ENCODE measurements at places on chromosomes 6 and 20. TPM values are rescaled to one million over a fixed set of nuclear protein-coding genes. Genes with fewer than 3 reads are reported as not detected.
A peak's percentile ranks its signal among the peaks of the same experiment; 100 is the strongest.

DNA sequence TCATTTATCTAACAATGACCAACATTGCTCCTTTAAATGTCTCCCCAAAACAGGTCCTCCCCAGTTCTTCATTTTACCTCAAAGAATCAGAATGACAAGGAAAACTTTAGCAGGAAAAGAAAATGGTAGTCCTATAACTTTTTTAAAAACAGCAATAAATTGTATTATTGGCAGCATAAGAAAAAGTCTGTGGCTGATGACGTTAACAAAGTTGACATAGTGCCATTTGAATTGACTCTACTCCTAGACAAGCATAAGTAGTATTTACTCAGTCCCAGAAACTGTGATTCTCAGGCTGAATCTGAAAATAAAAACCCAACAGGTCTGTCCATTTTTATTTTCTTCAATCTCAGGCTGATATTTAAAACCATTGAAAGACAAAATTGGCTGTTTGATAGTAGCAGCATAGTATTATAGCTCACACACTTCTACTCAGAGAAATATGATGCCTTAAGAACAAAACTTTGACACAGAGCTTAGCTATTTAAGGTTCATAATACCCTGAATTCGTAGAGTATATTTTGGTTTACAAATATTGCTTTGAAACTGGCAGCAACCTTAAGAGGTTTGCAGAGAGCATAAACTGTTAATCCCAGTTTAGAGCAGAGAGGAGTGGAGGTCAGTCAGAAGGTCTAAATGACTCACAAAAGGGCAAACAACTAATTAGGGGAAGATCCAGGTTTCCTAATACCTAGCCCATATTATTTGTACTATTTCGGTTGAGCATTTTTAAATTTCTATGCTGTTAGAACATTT, 35.0 kb upstream of the TENT5A start:
- peak; percentile 75 for DNase-seq

DNA sequence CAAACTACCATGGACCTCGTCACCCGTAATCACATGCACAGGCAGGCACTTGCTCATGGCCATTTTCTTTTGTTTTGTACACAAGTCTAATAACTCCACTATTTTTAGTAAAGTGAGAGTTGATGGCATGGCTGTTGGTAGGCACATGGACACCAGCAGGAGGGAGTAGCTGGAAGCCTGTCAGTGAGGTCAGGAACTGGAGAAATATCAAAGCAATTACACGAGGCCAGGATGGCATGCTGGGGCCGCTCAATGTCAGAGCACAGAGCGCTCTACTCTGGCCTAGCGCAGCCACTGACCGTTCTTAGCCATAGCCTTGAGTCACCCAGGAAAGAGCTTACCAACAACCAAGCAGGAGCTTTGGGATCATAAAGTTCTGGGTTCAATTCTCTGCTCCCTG, 36.1 kb upstream of the GTSF1L start:
- DNase-seq: no peak

GRCh38 chr6:40039042-40039441, 104.8 kb upstream of the MOCS1 start:
- no peak for DNase-seq

PABPC1L gene
- 1.8 TPM for total RNA-seq

OR12D3 gene
- total RNA-seq: not detected

DNA sequence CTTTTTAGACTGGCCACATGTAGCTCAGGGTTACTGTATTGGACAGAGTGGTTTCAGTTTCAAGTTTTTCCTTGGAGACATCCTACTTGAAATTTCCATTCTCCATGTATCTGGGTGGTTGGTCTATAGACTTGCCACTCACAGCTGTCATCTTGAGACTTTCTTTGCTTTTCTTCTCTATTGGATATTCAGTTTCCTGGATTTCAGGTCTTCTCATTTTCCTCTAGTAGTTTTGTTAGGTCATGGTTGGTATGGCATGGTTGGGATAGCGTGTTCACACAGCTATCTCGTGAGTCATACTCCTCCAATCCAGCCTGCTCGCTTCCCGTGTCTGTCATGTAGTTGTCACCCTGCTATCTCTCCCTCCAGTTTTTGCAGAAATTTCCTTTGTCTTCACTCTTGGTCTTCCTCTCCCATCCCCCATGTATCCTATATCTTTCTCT, 48.3 kb downstream of the PTPN1 start:
- DNase-seq: peak; percentile 98

DNA sequence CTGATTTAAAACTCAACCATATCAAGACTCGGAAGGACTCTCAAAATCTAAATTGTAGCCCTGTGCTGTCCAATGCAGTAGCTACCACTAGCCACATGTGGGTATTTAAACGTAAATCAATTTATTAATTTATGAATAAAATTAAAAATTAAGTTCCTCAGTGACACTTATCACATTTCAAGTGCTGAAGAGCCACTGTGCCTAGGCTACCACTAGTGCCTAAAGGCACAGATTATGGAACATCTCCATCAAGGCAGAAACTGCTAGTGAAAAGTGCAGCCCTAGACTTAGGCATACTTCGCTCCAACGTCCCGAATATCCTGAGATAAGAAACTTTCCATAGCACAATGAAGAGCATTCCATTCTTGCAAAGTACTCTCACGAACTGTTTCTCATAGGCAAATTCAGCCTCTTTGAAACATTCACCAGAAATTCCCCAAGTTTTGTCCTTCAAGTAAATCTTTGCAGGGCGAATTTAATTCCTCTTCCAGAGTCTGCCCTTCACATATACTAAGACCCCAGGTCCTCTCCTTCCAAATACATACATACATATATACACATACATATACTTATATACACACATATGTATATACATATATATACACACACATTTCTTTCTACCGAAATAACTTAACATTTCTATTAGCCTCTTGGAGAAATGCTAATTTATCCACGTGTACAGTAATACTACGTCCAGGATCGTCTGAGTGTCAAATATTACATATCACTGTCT, 1.3 kb downstream of the SUPT3H start:
- DNase-seq: peak; percentile 19

BPIFB1 gene
- not detected for total RNA-seq

DNA sequence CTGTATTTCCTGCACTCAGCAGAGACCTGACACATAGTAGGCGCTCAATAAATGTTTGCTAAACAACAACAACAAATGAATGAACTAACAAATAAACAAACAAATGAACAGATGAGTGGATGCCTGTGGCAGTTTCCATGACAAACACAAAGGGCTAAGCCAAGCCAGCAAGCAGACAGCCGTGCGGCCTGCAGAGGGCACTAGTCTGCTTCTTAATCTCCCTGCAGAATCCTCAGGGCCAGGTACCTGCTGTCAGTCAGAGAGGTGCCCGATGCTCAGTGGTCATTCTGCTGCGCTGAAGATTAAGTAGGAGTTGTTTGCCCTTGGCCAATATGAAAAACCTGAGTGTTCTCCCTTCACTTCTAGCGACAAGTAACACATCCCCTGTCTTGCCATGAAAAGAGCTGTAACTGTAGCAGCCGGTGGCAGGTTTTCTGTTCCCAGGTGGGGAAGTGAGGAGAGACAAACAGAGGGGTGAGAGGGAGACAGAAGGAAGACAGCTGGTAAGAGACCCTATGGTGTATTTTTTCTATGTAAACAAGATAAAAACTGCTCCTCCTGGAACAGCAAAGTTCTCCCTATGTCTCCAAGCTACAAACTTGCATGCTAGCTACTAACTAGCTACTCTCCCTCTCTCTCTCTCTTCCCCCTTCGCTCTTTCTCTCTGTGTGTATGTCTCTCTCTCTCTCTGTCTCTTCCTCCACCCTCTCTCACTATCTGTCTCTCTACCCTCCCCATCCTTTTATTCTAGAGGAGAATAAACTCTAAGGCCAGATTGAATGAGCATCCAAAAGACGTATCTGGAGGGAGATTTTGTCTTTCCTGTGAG, at the start of gene MC3R:
MC3R (plus strand) TSS at position 779 of the 829 bp plus-strand sequence. CDS start 112 bp downstream, outside the sequence.
- peak; percentile 52 for DNase-seq

AIF1 gene
- total RNA-seq: not detected

OR2J2 gene
- total RNA-seq: not detected

- no peak for DNase-seq
Observed at GRCh38 chr6:102907181-102907580, 1513.7 kb downstream of the GRIK2 start.

DNA sequence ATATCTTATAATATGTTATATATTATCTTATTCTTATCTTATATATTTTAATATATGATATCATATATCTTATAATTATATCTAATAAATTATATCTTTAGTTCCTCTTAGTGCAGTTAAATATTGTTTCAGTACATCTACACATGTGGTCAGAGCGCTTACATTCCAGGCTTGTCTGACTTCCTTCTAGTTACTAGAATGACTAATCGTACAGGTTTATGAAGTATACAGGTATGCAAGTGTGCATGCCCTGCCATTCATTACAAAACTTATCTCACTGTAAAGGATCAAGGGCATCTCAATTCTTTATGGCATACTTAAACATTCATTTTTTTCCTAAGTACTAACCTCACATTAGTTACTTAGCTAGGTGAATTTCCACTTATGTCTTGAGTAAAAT, 1278.0 kb upstream of the MAP3K7 start:
- DNase-seq: no peak

DNA sequence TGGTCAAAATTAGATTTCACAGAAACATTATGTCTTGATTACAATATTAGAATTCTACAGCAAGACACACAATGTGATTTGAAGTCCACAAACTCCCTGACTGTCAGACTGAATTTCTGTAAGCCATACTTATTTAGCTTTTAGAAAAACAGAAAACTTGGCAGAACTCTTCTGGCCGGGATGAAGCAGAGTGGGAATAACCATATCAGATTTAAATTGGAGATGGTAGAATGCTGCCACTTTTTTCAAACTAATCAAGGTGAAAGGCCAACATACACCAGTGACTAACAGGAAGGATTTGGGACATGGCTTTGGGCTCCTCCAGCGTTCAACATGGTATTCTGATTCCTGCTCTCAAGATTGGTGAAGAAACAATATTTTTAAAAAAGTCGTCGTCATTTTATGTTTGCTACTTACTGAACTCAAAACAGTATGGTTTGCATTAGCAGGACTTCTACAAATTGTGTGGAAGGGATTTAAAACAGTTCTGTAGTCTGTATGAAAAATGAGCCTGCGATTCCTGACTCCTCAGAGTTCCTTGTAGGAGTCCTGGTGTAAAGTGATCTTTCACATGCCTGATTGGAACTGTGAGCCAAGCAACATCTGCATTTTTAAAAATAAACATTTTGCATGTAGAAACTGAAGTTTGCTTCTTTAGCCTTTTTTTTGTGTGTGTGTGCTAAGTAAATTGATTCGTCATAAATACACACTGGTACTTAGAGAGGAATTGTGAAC, 297.9 kb upstream of the SOX4 start:
- DNase-seq: no peak

DNA sequence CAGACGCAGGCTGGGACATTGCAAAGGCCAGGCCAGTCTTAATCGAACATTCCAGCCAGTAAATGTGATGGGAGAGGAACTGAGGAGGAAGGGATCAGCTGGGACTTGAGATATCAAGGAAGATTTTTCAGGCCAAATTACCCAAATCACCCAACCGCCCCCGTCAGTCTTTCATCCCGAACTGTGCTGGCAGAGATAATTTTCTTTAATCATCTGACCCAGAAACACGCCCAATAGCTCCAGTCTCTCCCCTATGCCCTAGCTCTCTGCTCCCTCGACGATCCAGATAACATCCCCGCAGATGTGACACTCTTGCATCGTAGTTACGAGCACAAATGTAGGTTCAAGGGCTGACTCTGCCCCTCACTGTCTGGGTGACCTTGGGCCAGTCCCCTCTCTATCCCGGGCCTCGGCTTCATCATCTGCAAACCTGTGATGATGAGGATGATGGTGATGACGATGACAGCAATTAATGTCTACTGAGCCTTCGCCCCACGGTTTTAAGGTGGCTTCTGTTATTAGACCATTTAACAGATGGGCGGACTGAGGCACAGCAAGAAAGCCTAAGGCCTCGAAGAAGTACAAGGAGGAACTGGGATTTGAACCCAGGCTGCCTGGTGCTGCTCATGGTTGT, 118.6 kb downstream of the PREX1 start:
- DNase-seq: no peak

DNA sequence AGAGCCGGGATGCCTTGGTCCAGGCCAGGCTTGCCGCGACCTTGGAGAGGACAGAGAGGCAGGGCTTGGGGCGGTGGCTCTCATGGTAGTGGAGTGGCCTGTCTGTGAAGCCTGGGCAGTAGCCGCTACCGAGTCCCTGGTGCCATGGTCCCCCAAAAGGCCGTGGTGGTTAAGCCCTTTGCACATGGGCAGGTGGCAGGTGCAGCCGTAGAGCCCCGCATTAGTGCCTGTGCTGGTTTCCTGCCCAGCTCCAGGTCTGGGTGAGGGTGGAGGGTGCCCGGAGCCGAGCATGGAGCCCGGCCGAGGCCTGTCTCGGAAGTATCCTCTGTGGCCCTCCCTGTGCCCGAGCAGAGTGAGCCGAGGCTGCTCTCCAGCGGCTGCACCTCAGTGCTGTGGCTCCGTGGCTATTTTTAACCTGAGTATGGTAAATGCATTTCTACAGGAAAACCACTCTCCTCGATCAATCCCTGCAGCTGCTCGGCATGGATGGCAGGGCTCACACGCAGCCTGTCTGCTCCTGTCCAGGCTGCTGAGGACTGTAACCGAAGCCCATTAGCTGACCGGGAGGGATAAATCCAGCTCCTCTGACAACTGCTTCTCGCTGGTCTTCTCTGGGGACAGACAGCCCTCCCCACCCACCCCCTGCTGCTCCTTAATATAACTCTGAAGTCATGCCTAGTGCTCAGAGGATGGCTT, 36.3 kb upstream of the GATA5 start:
- no peak for DNase-seq

DNA sequence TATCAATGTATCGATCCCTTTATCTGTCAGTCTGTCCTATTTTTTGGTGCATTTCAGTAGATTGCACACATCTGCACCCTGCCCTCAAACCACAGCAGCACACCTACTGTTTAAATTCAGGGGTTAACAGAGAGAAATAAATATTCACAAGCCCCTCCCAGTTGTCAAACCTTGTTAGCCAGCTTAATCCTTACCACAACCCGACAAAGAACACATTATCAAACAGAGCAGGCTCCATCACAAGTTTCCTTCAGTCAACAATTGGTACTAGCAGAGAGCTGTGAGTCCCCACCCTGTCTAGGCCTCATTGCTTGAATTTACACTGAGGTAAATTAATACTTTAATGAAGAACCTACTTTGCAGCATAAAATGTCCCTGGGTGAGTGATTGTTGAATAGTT, 249.8 kb downstream of the FNDC1 start:
- no peak for DNase-seq

DNA sequence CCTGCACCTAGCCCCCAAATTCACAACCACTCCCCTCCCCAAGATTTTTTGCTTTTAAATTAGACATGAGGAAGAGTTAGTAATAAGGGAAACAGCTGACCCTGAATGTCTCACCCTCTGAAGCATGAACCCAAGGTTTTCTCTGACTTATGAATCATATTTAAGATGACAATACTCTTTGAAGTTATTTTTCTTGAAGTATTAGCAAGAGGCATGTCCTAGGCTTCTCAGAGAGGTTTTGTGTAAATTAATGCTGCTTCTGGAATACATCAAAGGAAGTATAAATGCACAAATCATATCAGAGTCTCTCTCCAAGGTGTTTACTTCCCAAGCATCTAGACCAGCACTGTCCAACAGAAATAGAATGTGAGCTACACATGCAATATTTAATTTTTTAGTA, 408.1 kb upstream of the MARCKS start:
- peak; percentile 55 for DNase-seq

ZSCAN23 gene
- total RNA-seq: 8.2 TPM

- DNase-seq: no peak
Observed at GRCh38 chr6:114033606-114034005, 62.7 kb upstream of the HDAC2 start.

GRCh38 chr20:56032251-56032650, 26.9 kb upstream of the CBLN4 start:
- DNase-seq: peak; percentile 3
